NCI-H510A (cell line): ENCODE measurements at places on chromosomes 7 and 10.

GRCh38 chr7:127592550-127592949 is 986 bp upstream of the FSCN3 start:
- DNase-seq: no peak

DNA sequence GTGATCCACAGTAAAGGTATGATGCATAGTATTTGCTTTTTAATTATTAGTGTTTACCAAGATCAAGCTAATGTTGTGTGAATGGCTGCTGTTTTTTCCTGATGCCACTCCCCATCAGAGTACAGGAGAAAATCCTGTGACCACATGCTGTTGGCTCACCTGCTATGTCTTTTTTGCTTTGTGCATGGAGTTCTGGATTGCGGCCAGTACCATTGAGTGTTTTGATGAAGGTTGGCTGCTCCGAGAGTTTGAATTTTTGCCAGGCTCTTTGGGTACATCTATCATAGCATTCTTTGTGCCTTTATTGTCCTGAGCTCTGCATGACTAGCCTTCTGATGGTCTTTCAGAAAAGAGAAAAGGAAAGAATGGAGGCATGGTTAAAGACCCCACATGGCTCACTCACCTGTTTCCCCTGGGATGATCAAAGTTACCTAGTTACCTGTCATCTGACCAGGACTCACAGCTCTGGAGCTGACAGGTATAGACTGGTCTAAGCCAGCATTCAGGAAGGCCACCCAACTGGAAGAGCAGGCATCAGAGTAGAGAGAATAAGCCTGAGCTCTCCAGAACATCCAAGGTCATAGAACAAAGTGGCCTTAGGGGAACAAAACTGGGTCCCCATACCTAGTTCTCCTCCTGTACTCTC is 11.8 kb upstream of the SGPL1 start:
- DNase-seq: peak; percentile 35

DNA sequence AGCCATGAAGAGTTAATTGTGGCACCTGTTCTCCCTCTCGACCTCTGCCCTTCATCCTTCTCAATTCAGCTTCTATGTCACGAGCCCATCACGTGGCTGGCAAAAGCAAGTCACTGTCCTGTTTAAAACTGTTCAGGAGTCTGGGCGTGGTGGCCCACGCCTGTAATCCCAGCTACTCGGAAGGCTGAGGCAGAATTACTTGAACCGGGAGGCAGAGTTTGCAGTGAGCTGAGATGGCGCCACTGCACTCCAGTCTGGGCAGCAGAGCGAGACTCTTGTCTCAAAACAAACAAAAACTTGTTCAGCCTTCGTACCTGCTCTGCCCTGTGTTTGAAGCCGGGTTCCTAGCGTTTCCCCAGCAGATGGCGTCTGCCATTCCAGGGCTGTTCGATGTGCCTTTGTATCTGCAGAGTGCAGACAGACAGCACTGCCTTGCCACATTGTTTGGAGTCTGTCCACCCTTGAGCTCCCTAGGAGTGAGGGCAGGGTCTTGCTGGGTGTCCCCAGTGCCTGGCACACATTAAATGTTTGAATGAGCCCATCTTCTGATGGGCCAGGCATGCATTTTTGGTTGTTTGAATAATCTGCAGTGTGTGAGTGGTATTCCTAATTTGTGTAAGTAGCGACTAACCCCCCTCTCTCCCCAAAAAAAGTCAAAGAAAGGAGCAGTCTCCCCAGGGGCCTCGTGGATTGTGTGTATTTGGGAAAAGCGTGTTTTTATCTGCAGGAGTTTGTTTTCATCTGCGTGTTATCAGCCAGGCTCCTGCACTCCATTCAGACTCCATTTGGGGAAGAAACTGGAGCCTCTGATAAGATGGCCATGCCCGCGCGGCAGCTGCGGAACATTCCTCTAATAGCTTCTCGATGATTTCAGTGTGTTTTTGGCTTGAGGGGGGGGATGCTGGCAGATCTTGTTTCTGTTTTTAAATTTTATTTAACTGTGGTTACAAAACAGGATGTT is 61.2 kb downstream of the DNAJB6 start:
- DNase-seq: peak; percentile 49

DNA sequence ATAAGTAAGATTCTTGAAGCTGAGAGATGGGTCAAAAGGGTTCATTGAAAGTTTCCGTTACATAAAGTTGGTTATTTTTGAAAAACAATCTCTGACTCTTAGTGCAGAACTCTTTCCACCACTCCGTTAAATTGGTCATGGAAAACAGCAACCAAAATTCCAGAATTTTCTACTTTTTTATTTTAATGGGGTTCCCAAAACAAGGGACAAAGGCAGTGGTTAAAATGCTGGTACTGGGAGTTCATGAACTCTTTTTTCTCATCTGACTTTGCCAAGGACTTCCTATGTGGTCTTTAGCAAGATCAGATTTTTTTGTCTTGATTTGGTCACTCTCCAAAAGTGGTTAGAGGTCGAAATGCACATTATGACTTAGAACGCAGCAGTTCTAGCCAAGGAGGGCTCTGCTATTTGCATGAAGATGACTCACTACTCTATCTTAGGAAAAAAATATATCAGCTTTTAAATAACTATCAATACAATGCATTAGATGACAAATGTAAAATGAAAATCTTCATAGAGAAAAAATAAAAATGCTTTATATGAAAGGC is 145.7 kb downstream of the REEP3 start:
- no peak for DNase-seq

- DNase-seq: no peak
Observed at GRCh38 chr7:88437132-88437531, 130.4 kb upstream of the STEAP4 start.

GRCh38 chr10:116044801-116045248 is 228.2 kb downstream of the GFRA1 start:
- DNase-seq: no peak

- no peak for DNase-seq
Observed at GRCh38 chr7:134720091-134720935, 59.1 kb upstream of the CALD1 start.

DNA sequence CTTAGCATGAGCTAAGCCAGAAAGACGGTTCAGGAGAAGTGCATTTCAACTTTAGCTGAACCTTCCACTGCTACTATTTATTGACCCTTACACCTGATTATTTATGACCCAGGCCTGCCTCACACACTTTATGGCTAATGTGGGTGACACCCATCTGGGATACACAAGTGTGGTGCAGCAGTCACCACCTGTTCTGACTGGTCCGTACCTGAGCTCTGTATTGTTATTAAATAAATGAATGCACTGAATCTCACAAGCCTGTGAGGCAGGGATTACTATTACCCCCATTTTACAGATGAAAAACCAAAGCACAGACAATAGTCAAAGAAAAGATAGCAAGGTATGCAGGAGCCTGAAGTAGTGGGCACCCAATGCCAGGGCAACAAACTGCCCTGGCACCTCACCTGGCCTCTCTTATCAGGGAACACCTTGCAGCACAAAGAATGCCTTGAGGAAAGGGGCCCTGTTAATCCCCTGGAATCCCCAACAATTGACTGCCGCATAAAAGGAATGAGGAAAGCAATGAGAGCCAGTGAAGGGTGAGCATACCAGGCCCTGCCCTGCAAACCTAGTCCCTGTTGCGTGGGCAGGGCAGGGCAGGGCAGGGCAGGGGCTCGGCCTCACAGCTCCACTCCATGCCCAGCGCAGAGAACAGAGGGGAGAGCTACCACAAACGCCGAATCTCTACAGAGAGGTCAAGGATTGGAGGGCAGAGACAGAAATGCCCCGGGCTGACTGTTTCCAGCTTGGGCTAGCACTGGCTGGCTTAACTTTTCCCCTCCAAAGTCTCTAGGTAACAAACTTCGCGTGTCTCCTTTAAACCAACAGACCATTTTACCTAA is 1.3 kb downstream of the ANXA11 start:
- DNase-seq: no peak

- no peak for DNase-seq
Observed at GRCh38 chr10:49654036-49654693, 25.3 kb upstream of the C10orf53 start.

DNA sequence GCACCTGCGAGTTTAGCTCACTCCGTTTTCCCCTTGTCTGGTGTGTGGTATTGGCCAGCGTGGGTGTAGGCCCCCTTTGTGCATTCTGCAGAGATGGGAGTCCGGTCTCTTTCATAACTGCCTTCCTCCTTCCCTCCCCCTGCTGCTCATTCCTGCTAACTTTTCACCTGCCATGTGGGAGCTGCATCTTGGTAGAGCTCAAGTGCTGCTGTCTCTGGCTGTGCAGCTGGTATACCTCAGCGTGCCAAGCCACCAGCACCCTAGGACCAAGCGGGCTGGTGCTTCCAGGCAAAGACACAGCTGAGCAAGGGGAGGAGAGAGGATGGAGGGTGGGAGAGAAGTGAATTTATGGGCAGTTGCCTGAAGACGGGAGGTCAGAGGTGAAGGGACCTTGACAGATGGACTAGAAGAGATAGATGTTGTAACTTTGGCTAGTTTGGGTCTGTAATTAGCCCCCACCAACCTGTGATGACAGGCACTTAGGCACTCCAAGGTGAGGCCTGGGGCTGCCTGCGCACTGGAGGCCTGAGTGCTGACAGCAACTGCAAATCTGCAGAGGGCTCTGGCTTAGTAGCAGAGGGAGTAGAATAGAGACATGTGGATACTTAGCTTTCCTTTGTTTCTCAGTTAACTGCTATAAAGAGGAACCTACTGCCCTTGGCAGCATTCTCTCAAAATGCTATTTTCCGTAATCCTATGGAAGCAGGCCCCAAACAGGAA is 148.8 kb upstream of the AGK start:
- no peak for DNase-seq

DNA sequence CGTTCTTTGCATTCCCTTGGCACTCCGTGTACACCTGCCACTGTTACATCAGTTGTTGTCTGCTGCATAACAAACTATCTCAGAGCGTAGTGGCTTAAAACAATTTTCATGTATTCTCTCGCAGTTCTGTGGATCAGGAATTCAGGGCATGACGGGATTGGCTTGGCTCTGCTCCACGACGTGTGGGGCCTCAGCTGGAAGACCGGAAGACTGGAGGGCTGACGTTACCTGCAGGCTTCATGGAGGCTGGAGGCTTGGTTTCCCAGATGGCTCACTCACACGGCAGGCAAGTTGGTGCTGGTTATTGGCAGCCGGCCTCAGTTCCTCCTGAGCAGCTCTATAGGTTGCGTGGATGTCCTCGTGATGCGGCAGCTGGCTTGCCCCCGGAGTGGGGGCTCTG is 25.5 kb downstream of the NYAP1 start:
- DNase-seq: no peak

- DNase-seq: peak; percentile 33
Observed at GRCh38 chr10:128069351-128070051, 56.7 kb downstream of the MKI67 start.

- no peak for DNase-seq
Observed at GRCh38 chr10:30589441-30589840, 40.1 kb downstream of the LYZL2 start.

GRCh38 chr7:69067397-69067796 is 530.9 kb upstream of the AUTS2 start:
- DNase-seq: no peak

GRCh38 chr10:17923728-17924127 is 28.0 kb upstream of the SLC39A12 start:
- DNase-seq: peak; percentile 57

DNA sequence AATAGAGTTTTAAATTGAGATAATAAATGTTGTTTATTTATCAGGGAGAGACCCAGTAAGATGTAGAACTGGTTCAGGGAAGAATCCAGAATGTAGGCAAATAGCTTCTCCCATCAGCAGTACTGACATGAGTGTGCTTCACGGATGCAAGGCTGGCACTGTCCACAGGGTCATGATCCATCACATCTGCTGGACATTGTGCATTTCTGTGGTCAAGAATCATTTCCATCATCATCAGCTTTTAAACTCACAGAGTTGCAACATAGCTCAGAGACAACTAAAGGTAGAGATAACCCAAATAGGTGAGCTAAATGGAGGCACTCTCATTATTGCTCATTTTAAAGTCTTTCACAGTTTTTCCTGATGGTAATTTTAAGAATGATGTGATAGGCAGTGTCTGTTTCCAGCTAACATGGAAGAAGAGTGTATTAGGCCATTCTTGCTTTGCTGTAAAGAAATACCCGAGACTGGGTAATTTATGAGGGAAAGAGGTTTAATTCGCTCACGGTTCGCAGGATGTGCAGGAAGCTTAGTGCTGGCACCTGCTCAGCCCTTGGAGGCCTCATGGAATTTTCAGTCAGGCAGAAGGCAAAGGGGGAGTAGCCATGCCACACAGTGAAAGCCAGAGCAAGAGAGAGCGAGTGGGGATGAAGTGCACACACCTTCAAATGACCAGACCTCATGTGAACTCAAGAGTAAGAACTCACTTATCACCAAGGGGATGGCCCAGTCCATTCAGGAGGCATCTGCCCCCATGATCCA is 80.8 kb downstream of the INPP5A start:
- DNase-seq: no peak

DNA sequence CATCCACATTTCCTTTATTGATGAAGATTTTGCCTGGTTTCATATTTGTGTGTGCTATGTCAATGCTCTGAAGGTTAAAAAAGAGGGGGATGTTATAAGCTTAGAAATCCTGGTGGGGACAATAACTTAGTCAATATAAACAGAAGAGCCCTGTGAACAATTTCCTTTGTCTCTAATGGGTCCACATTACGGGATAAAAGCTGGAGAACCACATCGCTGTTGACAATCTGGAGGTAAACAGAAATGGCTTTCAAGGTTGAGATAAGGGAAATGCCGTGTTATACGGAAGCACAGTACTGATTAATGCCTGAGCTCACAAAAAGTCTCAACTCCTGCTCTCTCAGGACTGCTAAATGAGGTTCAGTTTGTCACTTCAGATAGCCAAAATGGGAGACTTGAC is 16.8 kb downstream of the ASAH2 start:
- no peak for DNase-seq

- no peak for DNase-seq
Observed at GRCh38 chr7:103712991-103713778, 267.2 kb upstream of the SLC26A5 start.

DNA sequence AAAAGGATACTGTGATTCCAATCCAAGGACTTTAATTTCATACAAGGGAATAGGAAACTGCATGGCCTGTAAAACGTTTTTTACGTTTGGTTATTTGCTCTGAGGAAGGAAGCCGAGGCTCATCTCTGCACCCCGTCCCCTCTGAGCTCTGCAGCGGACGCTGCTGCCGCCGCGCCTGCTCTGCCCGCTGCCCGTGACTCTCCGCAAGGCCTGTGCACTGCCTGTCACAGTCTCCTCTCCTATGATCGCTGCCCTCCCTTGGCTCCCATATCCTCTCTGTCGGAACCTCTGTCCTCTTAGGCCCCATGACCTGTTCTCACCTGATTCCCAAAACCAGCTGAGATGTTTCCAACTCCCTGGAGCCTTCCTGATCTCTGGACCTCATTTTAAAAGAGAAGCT is 320.3 kb upstream of the ZNF32 start:
- no peak for DNase-seq

- DNase-seq: no peak
Observed at GRCh38 chr10:35127289-35127891, 744 bp downstream of the CREM start.

- DNase-seq: no peak
Observed at GRCh38 chr10:19247843-19248242, 199.2 kb downstream of the MALRD1 start.

GRCh38 chr7:127290801-127291361 is 38.1 kb upstream of the GRM8 start:
- no peak for DNase-seq

GRCh38 chr7:77799078-77799964 is 748 bp downstream of the PHTF2 start:
- DNase-seq: no peak

- no peak for DNase-seq
Observed at GRCh38 chr7:23955600-23956149, 245.7 kb downstream of the STK31 start.
